ENCODE measurements at places on chromosomes 2 and 18. TPM values are rescaled to one million over a fixed set of nuclear protein-coding genes. Genes with fewer than 3 reads are reported as not detected.

Gene ALPP
- total RNA-seq: 0.20 TPM

DNA sequence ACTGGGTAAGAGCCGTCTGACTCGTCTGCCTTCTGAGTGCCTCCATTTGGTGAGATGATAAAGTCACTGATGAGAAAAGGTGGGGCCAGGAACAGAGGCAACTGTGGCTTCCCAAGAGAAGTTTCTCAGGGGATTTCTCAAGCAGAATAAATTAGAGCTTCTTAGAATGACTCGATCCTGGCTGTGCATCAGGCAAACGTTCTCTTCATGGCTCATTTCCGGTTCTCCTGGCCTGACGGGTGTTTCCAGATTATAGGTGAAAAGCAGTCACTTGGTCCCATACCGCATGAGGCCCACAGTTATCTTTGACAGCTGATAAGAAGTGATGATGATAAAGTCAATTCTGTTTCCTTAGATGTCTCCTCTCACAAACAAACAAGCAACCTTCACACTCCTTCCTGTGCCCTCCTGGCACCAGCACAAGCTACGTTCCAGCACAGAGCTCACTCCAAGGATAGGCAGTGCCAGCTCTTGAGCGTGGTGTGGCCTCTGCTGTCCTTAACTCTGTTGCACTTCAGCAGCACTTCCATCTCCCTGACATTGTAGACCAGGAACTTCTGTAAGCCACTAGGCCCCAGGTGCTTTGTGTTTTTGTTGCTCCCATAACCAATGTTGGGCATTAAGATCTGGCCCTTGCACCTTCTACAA is 37.8 kb upstream of the KCNF1 start:
- H3K27ac ChIP-seq: no peak overlapping the region
- no peak overlapping the region for H3K4me3 ChIP-seq
- peaks cover 4% of the 10 kb centered on the region for H3K36me3 ChIP-seq

DNA sequence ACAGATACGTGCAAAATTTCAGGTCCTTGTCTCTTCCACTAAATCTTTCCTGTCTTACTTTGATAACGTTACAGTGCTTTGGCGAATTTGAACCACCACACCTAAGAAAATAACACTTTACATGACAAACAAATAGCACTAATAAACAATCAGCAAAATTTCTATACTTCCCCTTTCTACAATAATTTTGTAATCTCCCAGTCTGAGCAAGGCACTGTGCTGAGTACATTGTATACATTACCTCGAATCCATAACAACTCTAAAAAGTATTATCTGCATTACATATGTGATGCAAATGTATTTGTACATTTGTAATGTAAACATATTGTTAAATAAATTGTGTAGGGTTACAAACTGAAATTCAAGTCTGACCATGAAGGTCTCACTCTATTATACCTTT is 49.9 kb downstream of the RTN4 start:
- H3K27me3 ChIP-seq: no peaks in the 10 kb centered on the region
- no peak for DNase-seq
- peaks cover 2% of the 10 kb centered on the region for H3K4me1 ChIP-seq
- no peak overlapping the region for H3K4me3 ChIP-seq
- no peak overlapping the region for H3K27ac ChIP-seq

DNA sequence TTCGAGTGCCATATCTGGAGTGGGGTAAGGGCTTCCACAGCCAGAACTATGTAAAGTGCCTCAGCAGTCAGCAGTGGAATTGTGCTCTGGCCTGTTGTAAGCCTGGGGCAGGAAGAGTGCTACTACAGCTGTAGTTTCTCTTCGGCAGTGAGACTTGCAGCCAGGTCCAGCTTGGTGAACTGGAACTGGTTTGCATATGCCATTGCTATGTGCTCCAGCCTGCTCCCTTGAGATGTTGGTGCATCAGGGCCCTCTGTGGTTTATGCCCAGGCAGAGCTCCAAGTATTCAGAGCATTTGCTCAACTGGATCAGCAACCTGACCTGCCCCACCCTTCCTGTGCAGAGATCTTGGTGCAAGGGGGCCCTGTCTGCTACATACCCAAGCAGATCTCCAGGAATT is 47.8 kb downstream of the ZNF804A start:
- no peaks in the 10 kb centered on the region for H3K36me3 ChIP-seq
- no peak overlapping the region for H3K4me3 ChIP-seq
- no peaks in the 10 kb centered on the region for H3K27me3 ChIP-seq

GRCh38 chr2:68915393-68915792 is 37.3 kb downstream of the GKN2 start:
- H3K27me3 ChIP-seq: no peaks in the 10 kb centered on the region
- H3K4me1 ChIP-seq: peaks cover 5% of the 10 kb centered on the region
- H3K4me3 ChIP-seq: no peak overlapping the region
- H3K36me3 ChIP-seq: no peaks in the 10 kb centered on the region
- no peak overlapping the region for H3K27ac ChIP-seq
- DNase-seq: no peak

GRCh38 chr2:140465301-140465700 is 1665.5 kb downstream of the LRP1B start:
- no peaks in the 10 kb centered on the region for H3K36me3 ChIP-seq
- no peak overlapping the region for H3K27ac ChIP-seq
- no peaks in the 10 kb centered on the region for H3K27me3 ChIP-seq
- DNase-seq: no peak
- no peaks in the 10 kb centered on the region for H3K4me1 ChIP-seq

GRCh38 chr18:24043403-24043802 is 28.8 kb downstream of the TTC39C start:
- H3K4me1 ChIP-seq: no peaks in the 10 kb centered on the region
- no peak for DNase-seq
- H3K4me3 ChIP-seq: no peak overlapping the region
- no peak overlapping the region for H3K27ac ChIP-seq

GRCh38 chr2:11031876-11032275 is 120.1 kb downstream of the KCNF1 start:
- no peak overlapping the region for H3K27ac ChIP-seq
- no peak for DNase-seq
- H3K27me3 ChIP-seq: no peaks in the 10 kb centered on the region
- peaks cover 3% of the 10 kb centered on the region for H3K36me3 ChIP-seq

DNA sequence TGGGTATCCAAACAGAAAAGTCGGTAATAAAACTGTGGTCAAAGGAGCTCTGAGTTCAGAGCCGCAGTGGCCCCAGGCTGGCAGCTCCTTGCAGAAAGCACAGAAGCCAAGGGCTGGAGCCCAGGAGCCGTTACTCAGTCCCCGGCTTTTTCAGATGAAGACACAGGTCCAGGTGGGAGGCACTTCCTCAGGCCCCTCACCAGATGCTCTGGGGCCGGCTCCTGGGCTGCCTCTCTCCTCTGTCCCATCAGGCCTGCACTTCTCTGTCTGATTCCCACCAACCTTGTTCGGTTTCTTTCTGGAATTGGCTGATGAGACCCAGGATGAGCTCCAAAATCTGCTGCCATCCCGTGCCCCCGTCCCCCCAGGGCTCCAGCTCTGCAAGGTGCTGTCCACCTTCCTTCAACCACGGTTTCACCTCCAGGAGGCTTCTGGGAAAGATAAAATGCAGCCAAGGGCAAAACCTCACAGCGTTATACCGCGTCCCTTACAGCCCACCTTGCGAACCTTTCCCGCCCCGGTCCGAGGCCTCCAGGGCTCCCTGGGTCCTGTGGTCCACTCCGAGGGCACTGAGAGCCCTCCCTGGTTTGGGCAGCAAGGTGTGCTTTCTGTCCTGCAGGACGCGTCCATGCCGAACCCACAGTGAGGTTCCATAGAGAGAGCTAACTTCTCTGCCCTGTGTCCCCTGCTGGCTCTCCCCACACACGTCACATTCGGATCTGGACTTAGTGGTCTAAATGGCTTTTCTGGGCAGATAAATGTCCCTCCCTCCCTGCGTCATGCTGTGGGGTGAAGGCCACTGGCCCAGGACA is 102.9 kb downstream of the TPO start:
- no peaks in the 10 kb centered on the region for H3K27me3 ChIP-seq
- no peak for DNase-seq
- no peak overlapping the region for H3K27ac ChIP-seq

DNA sequence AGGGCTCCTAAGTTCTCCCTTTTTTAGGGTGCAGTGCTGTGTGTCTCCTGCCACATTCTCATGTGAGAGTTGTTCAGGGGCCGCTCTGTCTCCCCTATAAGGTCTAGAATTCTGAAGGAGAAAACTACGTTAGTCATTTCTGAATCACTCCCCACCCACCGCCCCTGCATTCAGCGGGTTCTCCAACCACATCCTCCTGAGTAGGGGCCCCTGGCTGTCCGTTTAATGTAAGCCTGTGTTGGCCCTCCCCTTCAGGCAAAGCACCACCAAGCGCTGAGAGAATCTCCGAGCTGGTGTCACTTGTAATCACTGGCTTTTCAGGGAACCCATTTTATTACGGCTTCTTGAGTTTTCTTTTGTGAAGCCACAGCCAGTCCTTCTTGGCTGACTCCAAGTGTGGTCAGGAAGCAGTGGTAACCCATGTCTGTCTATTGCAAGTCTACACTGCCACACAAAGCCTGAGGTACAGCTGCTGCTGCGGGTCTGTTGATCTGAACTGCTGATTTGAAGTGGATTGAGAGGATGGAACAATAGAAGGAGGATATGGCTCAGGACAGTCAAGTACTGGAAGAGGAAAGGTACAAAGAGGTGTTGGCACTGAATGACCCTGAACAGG is 16.9 kb downstream of the LCT start:
- peaks cover 4% of the 10 kb centered on the region for H3K36me3 ChIP-seq
- H3K4me1 ChIP-seq: no peaks in the 10 kb centered on the region
- H3K27me3 ChIP-seq: no peaks in the 10 kb centered on the region
- no peak overlapping the region for H3K4me3 ChIP-seq
- no peak overlapping the region for H3K27ac ChIP-seq
